ENCODE measurements at places on chromosomes 16 and 17.

- no peak for DNase-seq
Observed at GRCh38 chr17:63780507-63780906, 6.5 kb downstream of the DDX42 start.

DNA sequence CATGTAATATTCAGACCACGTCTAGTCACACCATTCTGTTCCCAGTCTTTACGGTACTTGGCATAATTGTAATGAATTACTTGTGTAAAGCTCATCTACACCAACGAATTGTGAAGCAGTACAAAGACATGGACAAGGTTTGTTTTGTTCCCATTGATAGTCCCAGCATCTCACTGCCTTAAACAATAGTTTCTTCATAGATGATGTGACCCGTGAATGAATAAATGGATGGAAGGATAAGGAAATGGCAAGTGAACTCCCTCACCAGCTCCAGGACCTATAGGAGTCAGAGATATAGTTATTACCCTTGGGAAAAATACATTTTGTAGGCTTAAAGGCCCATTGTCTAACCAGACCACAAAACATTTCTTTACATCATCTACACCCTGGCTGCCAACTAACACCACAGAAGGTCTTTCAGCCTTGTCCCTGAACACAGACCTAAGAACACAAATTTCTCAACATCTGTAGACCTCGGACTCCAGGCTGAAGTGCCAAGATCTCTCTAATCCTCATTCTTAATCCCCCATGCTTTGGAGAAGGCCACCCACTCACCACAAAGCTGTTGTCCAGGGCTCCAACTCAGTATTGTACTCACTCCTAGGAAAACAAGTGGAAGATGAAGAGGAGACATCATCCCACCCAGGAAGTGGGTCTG, 38.2 kb downstream of the MAF start:
- DNase-seq: no peak

DNA sequence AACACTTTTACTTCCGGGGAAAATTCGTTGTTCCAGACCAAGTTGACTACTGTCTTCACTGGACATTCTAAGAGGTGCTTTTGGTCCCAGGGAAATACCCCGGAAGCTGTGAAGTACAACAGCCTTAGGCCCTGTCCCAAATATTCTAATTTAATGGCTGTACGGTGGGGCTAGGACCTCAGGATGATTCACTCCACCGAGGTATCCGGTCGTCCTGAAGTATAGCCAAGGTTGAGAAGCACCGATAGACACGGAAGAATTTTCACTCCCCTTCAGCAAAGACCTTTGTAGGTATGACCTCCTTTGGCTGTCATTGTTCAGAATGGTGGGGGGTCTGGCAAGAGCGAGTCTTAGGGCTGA, 34.9 kb upstream of the ARL4D start:
- DNase-seq: no peak

DNA sequence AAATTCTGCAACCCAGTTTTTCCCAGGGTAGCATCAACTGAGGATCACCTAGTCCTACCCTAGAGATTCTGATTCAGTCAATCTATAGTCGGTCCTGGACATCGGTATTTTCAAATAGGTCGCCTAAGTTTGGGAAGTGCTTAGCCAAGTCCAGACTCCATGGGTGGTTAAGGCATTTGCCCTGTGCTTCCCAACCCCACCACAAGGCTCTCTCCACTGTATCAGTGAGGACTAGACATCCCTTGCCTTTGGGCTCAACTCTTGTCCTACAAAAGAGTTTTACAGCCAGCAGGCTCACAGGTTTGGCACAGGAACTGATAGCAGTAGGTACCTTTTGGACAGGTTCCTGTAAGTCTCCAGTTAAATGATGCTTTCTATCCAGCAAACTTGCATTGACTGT, 13.8 kb downstream of the HYDIN start:
- no peak for DNase-seq

GRCh38 chr17:82592767-82593589, 55.3 kb downstream of the WDR45B start:
- peak; percentile 31 for DNase-seq

DNA sequence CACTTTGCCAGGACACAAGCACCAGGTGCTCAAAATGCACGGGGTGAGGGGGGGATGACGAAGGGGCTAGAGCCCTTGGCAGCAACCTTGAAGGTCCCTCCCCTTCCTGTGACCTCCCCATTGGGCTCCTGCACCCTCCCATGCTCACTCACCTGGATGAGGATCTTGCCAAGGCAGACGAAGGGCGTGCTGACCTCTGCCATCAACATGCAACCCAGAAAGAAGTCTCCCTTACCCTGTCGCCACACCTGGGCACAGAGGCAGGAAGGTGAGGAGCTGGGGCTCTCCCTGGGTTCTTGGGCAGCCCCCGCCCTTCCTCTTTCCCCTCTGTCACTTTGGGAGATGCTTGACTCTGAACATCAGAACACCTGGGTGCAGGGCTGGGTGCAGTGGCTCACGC, 2.6 kb downstream of the C16orf92 start:
- DNase-seq: no peak

DNA sequence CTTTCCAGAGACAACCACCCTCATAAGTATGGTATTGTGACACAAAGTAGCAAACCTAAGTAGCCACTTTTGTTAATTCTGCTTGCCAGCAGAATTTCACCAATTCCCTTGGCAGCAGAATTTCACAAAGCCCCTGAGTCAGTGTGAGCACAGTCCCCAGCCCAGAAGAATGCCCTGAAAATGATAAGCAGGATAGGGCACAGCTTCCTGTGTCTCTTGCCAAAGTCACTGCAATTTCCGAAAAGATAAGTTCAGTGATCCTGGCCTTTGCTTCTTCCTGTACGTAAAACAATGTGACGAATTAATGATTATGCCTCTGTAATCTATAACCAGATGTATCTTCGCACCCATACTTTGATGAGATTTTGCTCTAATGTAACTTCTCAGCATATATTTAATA, 16.0 kb upstream of the WIPF2 start:
- DNase-seq: no peak

- DNase-seq: no peak
Observed at GRCh38 chr16:57019746-57020145, 30.4 kb downstream of the NLRC5 start.

DNA sequence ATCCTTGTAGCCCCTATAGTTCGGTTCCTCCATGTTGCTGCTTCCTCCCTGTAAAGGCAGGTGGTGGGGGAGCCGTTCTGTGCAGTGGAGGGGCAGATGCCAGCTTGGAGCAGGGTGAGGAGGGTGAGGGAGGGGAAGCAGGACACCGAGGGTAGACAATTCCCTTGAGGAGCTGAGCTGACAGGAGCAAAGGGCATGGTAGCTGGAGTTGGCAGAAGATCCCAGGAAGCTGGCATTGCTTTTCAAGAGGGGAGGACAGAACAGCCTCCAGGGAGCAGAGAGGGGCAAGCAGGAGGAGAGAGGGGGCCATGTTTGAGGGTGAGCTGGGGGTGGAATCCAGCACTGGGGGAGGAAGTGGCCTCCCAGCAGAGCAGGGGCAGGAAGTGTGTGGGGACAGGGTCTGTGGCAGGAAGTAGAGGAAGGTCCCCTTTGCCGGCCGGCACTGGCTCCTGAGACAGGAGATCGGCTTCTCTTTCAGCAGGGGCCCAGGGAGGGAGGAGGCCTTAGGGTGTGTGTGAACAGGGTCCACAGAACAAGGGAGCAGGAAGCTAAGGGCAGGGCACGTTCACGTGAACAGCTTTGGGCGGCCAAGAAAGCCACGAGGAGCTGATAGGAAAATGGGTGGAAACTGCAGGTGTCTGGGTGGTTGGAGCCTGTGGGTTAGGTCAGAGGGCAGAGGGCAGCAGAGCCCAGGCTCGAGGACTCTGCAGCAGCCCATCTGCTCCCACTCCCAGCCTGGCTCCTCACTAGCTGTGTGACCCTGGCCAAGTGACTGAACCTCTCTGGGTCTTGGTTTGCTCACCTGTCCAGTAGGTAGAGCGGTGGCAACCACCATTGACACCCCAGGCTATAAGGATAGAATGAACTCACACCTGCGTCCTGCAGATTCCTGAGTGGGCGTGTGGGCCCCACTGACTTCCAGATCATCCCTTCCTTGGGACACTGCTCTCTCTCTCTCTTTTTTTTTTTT, 17.5 kb upstream of the SPNS2 start:
- no peak for DNase-seq

GRCh38 chr17:78249818-78250806, 18.7 kb downstream of the TMEM235 start:
- DNase-seq: no peak

DNA sequence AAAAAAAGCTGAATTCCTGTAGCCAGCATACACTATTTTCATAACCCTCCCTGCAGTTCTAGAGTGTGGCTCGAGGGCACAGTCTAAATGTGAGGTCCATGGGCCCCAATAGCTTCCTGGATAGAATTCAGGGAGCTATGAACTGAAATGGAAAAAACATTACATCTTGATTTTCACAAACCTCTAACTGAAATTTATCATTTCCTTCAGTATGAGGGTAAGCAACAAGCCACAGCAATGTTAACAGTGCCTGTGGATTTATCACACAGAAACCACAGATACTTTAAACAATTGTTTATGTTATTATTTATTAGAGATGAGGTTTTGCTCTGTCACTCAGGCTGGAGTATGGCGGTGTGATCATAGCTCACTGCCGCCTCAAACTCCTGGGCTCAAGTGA, 18.2 kb downstream of the TMEM92 start:
- DNase-seq: no peak

- no peak for DNase-seq
Observed at GRCh38 chr16:74738113-74738541, 36.5 kb downstream of the FA2H start.

GRCh38 chr16:14487579-14487978, 142.5 kb downstream of the PARN start:
- DNase-seq: no peak

DNA sequence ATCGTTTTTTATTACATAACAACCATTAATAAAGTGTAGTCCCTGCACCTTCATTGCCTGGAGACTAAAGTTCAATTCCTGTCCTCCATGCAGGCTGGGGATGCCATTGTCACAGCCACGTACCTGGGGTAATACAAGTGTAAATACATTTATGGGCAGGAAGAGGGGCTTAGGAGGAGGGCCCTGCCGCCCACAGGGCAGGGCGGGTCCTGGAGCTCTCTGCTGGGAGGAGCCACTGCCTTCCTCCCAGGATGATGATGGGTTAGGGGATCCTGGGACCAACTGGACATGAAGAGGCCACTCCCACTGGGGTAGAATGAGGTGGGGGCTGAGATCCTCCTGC, 44.1 kb upstream of the SLC38A10 start:
- no peak for DNase-seq

DNA sequence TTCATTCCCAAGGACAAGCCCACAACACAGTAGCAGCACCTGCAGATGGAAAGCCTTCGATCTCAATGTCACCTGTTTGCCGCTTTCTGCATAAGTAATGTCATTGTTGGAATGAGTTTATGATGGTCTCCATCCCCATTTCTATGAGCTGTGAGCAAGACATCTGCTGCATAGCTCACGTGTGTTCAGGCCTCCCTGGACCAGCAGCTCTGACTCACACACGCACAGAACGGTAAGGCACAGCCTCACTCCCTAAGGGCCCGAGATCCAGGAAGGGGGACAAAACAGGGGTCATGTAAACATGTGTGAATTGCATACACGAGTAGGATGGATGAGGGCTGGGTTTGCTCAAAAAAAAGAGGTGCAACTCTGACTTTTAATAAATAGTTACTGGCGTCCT, 223.1 kb downstream of the SOX9 start:
- DNase-seq: no peak

GRCh38 chr17:3546521-3546920, 11.1 kb downstream of the TRPV3 start:
- no peak for DNase-seq

DNA sequence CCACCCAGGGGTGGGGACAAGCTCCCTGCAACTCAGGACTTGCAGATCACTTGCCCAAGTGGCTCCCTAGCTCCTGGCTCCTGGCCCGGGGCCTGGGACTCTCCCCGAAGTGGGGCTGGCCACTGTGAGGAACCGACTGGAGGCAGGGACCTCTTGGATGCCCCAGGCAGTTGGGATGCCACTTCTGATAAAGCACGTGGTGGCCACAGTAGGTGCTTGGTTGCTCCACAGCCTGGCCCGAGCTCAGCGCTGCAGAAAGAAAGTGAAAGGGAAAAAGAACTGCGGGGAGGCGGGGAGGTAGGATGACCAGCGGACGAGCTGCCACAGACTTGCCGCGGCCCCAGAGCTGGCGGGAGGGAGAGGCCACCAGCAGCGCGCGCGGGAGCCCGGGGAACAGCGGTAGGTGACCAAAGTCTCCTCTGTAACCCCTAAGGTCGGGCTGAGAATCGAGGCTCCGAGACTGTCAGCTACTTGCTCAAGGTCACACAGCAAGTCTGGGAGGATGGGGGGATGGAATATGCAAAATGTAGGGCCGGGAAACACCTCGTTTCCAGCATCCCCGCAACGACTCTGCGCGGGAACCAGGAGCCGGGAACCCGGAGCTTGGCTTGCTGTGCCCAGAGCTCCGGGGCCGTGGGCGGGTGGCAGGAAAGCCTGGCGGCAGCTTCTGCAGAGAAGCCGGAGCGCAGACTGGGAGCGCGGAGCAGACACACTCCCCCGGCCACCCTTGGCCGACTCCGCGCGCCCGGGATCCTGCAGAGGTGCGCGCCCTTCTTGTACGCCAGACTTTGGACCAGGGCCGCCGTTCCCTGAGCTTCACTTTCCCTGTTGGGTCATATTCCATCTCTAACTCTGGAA, 1.9 kb downstream of the CIITA start:
- DNase-seq: no peak

- DNase-seq: no peak
Observed at GRCh38 chr17:4505187-4505586, 6.5 kb downstream of the SPNS2 start.

DNA sequence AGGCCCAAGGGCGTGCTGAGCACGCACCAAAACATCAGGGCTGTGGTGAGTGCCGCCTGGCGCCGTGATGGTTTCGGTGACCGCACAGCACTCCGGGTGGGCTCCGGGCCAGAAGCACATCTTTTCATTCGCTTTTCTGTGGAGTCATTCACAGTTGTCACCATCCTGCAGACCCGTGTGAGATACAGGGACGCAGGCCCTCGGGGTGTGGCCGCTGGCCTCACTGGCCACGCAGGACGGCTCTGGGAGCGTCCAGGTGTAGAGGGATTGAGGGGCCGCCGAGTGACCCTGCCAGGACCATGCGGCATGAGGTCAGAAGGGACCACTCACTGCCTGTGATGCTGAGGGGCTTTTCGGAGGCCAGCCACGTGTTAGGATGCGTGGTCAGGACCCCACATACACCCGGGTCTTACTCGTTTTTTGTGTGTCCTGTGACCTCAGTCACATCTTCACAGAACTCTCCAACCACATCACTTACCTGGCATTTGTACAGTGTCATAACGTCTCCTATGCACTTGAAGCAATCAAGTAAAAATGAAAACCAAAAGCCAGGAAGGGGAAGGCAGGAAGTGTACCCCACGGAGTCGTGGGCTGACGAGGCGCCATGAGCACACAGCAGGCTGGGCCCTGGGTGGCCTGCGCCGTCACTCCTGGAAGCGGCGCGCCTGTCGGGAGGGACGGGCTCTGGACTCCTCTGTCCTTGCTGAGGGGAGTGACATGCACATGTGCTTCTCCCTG, 7.8 kb downstream of the ACSF3 start:
- no peak for DNase-seq

All from stimulated activated CD8-positive, alpha-beta memory T cell treated with anti-CD3 and anti-CD28 coated beads, Interleukin-2, amount 100 ng/mL, for 1 hour (primary cell).